NCI-H82 (cell line): ENCODE measurements at places on chromosomes 1 and 21.

DNA sequence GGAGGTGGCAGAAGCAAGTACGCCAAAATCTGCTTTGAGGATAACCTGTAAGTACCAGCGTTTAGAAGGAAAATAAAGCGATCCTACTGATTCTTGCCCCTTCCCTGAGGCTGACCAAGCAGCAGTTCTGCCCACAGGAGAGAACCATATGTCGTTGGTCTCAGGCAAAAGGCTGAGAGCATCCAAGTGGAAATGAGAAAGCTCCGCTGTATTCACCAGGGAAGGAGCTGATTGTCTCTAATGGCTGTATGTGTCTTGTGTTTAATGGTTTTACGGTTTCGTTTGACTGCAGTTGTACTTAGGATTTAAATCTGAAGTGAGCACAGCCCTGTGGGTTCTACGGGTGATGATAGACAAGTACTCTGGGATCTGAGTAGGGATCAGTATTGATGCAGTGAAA, 21.9 kb downstream of the FAM3B start:
- no peak for DNase-seq

- DNase-seq = no peak
Observed at GRCh38 chr21:35036465-35037383, 12.4 kb downstream of the RUNX1 start.

- DNase-seq = no peak
Observed at GRCh38 chr1:48033495-48034045, 36.4 kb upstream of the TRABD2B start.

GRCh38 chr1:159091180-159091560, 14.6 kb upstream of the AIM2 start:
- DNase-seq = no peak

DNA sequence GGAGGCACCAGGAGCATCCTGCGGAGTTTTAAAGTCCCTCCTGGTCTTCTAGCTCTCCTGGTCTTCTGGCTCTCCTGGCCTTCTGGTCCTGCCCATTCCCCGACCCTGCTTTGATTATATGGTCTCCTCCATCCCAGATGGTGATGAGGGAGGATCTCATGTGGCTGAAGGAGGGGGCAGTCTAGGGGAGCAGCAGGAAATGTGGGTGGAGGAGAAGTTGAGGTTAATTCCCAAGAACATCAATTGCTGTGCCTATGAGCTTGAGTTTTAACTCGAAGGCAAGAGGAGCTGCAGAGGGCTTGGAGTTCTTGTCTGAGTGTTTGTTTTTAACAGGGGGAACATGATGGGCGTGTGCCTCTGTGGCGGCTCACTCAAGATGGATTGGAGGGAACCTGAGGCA, 408.8 kb downstream of the MATN1 start:
- no peak for DNase-seq

DNA sequence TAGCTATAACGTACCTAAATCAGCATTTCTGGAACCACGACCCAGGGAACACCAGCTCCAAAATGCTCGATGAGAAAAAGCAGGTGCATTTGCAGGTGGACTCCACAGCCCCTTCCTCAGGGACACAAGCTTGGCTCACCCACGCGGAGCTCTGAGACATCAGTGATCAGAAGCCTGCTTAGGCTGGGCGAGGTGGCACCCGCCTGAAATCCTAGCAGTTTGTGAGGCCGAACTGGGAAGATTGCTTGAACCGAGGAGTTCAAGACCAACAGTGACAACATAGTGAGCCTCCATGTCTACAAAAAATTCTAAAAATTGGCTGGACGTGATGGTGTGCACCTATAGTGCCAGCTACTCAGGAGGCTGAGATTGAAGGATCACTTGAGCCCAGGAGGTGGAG, 2.5 kb upstream of the TSPEAR start:
- DNase-seq = no peak

GRCh38 chr1:53293123-53293522, 34.7 kb downstream of the LRP8 start:
- no peak for DNase-seq

DNA sequence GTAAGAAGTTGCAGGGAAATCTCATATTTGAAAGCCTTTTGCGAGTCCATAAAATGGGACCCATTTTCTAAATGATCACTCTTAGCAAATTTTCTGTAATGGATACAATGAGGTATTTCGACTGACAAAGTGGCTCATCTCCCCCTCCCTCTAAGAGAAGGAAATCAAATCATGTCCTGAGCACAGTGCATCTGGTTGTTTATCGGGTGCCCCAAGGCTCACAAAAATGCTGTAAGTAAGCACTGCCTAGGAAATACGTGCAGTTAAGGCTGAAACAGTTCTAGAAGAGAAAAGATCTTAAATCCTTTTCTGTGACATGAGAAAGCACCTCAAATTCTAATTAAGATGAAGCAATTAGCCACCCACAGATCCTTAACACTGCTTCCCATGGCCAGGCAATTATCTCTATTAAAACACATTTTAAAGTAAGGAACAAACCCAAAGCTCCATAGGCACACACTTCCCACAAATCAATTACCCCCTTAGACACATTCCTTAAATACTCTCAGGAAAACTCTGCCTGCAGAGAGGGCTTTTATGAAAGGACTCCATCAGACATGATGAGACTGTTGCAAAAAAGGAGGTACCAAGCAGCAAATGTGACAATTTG, 216.3 kb downstream of the KCNH1 start:
- no peak for DNase-seq

DNA sequence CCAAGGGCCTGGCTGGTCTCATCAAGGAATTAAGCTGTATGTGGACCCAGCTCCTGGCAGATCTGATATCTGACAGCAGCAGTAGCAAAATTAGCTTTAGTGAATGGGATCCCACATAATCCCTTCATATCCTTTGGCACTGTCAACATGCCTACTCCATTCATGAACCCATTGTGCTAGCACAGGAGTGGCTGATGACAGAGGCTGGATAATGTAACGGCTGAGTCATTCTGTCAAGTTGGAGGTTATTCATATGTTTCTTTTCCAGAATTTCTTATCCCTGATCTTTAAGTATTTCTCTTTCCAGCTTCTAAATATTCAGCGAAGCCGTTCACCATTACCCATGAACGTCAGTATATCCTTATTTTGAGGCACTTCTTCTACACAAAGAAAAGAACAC, 84.3 kb downstream of the EXTL2 start:
- peak; percentile 67 for DNase-seq

DNA sequence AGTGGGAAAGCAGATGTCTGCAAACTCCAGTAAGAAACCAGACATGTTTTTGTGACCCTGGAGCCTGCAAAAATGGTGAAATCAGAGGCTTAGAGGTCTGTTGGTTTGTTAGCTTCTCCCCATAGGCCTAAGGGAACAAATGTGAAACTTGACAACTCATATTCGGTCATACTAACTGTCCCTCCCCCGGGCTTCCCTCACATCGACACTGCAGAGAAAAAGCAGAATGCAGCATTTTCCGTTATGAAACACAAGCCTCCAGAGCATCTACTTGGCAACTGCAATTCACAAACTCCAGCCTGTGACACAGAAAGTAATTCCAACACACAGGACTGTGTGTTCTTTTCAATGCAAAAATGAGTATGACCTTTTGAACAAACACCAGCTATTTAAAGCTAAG, 3.7 kb downstream of the KCNA2 start:
- no peak for DNase-seq

GRCh38 chr1:213417846-213418245, 366.8 kb downstream of the RPS6KC1 start:
- DNase-seq = no peak

- DNase-seq = no peak
Observed at GRCh38 chr21:32584472-32584871, 851 bp downstream of the TCP10L start.

DNA sequence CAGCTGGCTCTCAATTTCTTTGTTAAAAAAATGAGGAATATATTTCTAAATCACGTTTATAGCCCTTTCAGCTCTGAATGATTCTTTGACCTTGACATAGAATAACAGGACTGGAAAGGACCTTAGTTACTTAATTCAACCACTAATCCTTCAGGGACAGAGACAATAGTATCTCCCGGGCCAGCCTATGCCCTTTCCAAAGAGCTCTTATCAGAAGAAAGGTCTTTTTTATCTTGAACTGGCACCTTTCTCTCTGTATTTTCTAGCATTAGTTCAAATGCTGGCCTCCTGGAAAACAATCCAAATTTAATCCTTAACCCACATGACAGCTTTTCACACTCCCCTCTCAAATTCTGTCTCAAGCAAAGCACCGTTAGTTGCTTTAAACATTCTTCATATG, 44.8 kb upstream of the FBXO28 start:
- DNase-seq = peak; percentile 28

GRCh38 chr1:115547696-115548095, 94.1 kb upstream of the VANGL1 start:
- no peak for DNase-seq

DNA sequence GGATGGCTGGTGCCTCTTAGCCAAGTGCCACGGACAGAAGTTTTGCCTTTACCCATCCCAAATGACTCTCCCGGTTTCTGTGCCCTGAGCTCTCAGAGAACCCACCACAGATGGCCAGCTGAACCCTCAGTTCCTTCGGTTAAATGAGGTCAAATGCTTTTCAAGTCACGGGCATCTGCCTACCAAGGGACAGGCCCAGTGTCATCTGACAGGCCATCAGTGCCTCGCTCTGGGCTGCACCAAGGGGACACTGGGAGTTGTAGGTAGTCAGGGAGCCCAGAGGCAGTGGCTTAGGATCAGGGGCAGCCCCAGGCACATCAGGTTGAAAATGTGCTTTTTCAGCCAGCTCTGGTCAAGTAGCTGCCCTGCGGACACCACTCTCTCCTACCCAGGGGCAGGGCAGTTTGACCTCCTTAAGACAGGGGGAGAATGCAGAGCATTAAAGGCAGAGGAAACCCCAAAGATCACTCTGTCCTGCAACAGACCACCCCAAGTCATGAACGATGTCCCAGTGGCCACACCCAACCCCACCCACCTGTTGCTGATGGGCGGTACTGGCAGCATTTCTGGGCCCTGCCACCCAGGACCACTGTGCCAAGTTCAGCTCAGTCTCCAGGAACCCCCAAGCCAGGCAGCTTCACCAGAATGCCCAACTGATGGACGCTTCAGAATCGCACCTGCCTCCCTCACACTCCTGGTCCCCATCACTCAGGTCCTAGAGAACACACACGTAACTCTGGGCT, 60.7 kb downstream of the CASZ1 start:
- peak; percentile 67 for DNase-seq

GRCh38 chr1:157136133-157136532, 2.1 kb downstream of the ETV3 start:
- no peak for DNase-seq

DNA sequence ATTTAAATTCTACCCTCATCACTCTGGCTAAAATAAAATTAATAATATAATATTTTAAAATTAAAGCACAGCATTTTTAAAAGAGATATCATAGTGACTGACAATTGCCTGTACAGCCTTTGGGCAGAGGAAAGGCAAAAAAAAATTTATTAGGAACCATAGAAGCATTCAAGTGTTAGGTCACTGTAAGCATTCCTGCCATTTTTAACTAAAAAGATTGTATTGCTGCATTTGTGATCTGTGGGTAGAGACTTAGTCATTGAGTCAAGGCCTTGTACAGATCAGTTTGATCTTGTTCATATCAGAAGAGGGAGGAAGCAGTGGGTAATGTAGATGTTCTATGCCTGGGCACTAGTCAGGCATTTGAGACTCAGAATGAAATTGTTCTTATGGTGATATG, 109.9 kb downstream of the LYPLAL1 start:
- DNase-seq = no peak

DNA sequence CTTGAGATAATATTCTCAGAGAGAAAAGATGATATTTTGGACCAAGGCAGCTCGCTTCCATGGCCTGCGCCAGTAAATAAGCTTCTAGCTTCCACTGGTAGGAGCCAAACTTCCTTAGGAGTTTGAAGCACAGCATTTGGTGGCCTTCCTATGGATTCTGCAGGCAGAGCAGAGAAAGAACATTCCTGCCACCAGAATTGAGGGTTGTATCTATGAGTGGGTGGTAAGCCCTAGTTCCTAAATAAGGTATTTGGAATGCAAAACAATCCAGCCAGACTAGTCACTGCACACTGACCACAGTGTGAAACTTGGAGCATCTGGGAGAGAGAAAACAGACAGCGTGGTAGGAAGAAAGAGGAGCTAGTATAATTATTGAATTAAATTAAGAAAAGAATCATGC, 54.1 kb upstream of the BCAR3 start:
- no peak for DNase-seq

GRCh38 chr1:154822233-154822632, 47.8 kb downstream of the KCNN3 start:
- DNase-seq = no peak

DNA sequence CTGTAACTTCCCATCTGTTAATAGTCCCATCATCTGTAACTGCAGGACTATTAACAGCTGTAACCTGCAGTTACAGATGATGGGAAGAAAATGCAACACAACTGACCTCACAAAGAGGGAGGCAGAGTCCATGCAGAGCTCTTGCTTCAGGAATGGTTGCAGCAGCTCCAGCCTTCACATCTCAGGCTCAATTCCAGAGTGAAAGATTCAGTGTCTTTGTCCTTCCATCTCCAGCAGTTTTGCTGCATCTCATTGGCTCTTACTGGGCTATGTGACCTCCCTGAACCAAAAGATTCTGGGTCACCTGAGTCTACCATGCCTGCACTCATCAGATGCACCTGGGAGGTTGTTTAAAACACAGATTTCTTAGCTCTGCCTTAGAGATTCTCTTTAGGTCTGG, 686.7 kb downstream of the MATN1 start:
- DNase-seq = no peak

- DNase-seq = no peak
Observed at GRCh38 chr1:245831518-245831917, 675.6 kb downstream of the SMYD3 start.

GRCh38 chr21:18387994-18388393, 15.6 kb downstream of the TMPRSS15 start:
- DNase-seq = no peak

DNA sequence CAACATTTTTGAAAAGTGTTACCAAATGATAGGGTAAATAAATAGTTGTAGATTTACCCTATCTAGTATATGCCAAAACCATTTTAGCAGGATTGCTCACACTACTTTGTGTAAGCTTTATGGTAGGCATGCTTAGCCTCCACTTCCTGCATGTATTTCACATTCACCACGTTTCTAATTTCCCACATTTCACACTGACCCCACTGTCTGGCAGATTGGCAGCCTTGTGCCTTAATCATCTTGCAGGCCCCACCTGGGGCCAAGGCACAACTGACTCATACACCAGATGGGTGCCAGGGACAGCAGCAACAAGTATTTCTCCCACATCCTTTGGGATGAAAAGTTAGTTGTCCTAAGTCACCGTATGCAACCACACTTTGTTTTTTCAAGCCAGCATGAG, 21.2 kb upstream of the CENPF start:
- DNase-seq = peak; percentile 35
